ENCODE measurements at places on chromosomes 16 and 17.

- DNase-seq = no peak
These were observed 724.1 kb upstream of the SOX9 start for GRCh38 chr17:71396711-71397110.

DNA sequence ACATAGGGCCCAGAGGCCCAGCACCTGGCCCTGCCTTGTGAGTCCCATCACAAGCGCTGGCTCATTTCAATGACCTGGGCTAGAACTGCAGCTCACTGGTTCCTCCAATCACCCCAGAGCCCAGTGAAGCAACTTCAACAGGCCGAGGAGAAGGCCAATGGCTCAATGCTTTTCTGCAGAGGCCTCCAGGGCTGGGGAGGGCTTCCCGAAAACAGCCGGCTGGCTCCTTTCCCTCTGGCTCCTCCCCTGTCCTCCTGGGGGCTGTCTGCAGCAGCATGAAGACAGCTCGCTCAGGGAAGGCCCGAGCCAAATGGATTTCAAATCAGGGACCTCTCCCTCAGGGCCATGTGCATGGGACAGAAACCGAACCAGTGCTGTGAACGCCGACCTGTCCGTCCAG, 121.6 kb downstream of the ZNF423 start:
- no peak for DNase-seq

DNA sequence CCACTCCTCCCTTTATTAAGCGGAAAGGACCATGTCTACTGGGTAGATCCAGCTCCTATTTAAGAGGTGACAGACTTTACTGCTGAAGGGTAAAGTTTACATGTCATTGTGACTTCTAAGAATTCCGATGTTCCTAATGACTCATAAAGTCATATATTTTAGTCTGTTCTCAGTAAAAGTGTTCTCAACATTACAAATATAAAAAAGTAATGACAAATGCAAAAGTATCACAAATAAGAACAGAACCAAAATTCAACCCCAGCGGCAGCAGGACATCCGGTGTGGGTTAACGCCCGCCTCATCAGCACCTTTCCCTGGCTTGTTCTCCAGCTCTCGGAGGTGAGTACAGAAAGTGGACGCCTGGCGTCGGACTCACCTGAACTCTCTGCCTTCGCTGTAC, 6.8 kb downstream of the AXIN1 start:
- no peak for DNase-seq

DNA sequence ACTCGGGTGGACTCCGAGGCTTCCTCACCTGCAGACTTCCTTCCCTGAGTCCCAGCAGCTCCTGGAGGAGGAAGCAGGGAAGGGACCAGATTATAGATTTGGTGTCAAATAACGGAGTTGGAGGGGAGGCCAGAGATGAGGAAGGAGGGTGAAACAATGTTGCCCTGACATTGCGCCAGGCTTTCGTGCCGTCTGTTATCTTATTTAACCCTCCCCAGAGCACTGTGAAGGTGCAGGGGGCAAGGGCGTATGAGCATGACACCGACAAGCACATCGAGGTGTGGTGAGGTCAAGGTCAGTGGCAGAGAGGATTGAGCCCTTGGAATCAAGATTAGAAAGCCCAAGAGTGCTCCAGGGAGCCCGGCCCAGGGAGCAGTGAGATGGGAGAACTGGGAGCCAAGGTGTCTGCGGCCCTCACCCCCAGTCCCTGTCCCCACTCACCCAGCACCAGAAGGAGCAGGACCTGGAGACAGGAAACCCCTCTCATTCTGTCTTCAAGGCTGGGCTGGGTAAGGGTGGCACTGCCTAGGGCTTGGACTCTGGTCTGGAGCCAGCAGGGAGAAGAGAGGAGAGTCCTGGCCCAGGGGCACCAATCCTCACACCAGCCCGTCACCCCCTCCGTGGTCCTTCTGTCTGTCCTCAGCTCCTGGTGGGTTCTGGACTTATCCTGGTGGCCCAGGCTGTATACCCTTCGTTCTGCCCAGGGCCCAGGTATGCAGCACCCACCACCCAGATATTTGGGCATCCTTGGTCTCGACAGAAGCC, 1.1 kb downstream of the PRSS33 start:
- no peak for DNase-seq

DNA sequence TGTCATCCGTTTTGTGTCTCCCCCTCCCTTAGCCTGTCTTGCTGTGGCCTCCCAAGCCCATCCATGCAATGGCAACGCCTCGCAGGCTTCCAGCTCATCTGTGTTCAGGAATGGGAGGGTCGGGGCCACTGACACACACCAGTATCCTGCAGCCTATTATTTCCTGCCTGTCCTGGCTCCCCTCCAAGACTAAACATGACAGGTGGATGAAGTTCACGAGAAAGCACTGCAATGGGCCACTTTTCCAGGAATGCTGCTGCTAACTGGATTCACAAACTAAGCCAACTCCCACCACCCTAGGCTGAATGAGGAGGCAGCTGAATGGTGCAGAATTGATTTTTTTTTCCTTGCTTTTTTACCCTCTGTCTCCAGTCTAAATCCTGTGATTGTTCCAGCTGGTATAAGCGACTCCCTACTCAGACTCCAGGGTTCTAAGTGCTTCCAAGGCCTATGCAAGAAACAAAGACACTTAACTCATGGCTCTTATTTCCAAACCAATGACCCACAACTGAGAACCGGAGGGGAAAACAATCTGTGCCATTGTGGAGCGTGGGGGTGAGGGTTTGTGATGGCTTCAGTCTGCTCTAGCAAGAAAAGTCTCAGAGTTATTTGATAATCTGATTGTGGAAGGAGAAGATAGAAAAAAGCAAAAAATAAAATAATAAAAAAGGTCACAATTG, 23.3 kb downstream of the TMEM100 start:
- no peak for DNase-seq

DNA sequence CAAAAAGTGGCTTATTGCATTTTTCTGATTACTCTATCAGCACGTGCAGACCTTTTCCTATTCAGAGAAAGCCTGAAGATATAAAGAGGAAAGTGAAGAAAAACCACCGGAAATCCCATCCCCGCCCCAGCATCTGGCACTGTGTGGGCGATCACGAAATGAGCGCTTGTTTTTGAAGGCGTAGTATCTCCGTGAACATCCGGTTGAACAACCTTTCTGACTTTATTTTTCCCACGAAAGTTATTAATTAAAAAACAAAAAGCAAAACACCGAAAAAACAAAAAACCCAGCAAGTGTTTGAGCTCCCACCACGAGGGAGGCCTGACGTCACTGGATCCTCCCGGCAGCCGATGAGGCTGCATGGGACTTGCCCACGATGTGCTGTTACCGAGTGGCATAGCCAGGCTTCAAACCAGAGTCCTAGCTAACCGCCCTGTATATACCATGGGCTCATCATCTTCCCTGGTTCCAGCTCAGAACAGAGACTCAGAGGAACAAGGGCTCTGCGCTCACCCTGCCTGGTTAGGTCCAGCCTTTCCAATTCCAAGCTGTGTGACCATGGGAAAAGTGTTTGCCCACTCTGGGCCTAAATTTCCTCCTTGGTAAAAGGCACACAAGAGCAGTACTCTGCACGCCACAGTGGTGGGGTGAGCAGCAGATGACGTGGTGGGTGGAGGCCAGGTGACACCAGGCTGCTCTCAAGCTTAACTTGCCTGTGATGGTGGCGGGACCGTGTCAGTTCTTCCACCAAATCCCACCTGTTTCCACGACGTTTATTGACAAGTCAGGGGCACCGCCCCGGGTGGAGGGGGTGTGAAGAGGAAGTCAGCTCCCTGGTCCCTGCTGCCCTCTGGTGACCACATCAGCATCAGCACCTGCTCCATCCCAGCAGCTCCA, 34.3 kb upstream of the IL21R start:
- DNase-seq = no peak

DNA sequence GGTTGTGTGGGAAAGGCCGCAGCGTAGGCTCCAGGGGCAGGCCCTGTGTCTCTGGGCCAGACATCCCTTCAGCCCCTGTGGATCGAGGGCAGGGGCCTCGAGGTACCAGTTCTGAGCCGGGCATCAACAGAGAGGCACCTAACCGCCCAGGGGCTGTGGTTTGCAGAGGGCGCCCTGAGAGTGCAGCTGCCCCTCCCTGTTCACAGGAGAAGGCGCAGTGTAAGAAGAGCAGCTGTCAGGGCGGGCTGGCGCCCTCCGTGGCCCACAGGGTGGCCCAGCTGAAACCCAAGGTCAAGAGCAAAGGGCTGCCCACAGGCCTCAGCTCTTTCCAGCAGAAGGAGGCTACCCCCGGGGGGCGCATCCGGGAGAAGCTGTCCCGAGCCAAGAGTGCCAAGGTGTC, 56.5 kb downstream of the ACTG1 start:
- DNase-seq = no peak

DNA sequence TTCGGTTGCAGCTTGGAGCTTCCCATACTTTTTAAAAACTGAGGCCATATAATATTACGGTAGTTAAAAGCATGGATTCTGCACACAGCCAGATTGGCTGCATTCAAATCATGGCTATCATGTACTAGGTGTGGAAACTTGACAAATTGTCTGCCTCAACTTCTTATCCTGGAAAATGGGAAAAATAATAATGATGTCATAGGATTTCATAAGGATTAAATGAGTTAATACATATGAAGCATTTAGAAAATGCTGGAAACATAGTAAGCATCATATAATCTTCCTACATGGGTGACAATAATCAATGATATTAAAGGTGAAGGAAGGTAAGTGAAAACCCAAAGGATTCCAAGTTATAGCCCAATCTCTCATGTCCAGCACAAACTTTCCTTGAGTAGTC, 588.5 kb upstream of the HSBP1 start:
- DNase-seq = no peak

All from AG09309 (cell line).